ENCODE measurements at places on chromosomes 16 and 17. TPM values are rescaled to one million over a fixed set of nuclear protein-coding genes. Genes with fewer than 3 reads are reported as not detected.

The ARL5C gene
- not detected for total RNA-seq

The FAM20A gene
- not detected for total RNA-seq

The CAPNS2 gene
- not detected for total RNA-seq

GRCh38 chr16:29806099-29806579, at the start of gene MAZ:
Gene MAZ (plus strand): TSS chr16:29806529. CDS start chr16:29806702, 173 bp downstream.
- no peaks in the 10 kb centered on the region for H3K27me3 ChIP-seq
- peak within 1 kb of the TSS; percentile 96 for H3K4me3 ChIP-seq
- DNase-seq = no peak

- no peak overlapping the region for H3K27ac ChIP-seq
- no peaks in the 10 kb centered on the region for H3K36me3 ChIP-seq
- no peaks in the 10 kb centered on the region for H3K4me1 ChIP-seq
- DNase-seq = no peak
- peaks cover 33% of the 10 kb centered on the region for H3K27me3 ChIP-seq
- H3K4me3 ChIP-seq = no peak overlapping the region
Observed at GRCh38 chr17:6823011-6823442, 8.5 kb downstream of the TEKT1 start.

GRCh38 chr17:8695241-8695640, 49.4 kb downstream of the CCDC42 start:
- no peak overlapping the region for H3K4me3 ChIP-seq
- DNase-seq = no peak
- no peaks in the 10 kb centered on the region for H3K36me3 ChIP-seq
- H3K4me1 ChIP-seq = no peaks in the 10 kb centered on the region

DNA sequence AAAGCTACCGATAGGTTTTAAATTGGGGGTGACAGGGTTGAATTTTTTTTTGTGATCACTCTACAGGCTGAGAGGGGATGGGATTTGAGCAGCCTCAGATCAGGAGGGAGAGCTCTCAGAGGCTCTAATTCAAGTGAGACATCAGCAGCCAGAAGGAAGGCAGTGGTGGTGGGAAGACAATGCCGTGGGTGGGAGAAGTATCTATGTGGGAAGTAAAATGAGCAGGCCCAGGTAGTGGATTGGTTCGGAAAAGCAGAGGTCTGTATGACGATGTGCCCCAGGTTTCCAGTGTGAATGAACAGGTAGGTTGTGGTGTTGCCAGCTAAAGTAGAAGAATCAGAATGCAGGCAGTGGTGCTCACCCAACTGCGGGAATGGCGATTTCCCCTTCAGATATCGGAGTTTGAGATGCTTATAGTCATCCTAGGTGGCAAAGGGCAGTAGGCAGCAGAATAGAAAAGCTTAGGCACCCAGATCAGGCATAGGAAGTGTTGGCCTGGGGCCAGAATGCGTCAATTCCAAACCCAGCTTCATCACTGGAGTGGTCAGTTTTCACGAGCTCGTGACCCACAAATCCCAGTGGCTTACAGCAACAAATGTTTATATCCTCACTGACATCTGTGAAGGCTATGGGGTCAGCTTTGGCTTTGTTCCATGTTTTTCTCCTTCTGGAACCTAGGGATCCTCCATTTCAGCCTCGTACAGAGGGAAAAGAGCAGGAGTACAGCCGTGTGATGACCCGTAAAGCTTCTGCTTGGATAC, 24.0 kb downstream of the MEOX1 start:
- H3K27me3 ChIP-seq = peaks cover 6% of the 10 kb centered on the region
- H3K36me3 ChIP-seq = no peaks in the 10 kb centered on the region
- peaks cover 13% of the 10 kb centered on the region for H3K4me1 ChIP-seq
- no peak overlapping the region for H3K27ac ChIP-seq
- H3K4me3 ChIP-seq = no peak overlapping the region
- no peak for DNase-seq

DNA sequence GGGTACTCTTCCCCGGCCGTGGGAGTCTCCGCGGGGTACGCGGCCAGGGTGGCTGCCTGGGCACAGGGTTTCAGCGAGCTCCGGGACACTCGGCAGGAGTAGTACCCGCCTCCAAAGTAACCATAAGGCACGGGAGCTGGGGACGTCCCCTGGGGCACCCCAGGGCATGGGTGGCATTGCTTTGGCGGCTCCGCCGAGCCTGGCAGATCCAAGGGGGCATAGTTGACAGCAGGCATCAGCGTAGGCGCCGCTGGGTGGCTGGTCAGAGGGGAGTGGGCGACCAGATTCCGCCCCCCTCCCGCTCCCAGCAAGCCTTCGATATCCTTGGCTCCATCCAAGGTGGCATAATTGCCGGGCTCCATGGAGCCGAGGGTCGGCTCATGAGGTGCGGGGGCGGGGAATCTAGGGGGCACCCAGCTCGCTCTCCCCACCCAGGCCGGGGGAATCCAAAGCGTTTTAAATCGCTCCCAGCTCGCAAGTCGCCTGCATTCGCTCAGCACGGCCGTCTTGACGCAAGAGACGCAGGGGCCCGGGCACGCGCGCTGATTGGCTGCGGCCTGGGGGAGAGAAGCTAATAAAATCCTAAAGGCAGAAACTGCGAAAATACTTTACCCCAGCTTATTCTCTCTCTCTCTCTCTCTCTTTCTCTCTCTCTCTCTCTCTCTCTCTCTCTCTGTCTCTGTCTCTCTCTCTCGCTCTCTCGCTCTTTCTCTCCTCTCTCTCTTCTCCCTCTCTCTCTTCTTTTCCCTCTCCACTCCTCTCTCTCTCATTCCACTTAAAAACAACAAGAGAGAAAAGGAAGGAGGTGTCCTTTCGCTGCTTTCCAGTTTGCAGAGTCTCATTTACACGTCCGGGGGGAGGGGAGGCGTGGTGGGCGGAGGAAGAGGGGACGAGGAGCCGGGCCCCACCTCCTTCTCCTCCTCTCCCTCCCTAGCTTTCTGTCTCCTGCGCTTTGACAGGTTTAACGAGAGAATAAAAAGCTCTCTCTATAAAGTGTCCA, at the start of gene HOXB13:
Gene HOXB13 (minus strand): TSS at position 519 of the 1,000 bp plus-strand sequence. CDS start 157 bp downstream, at position 362.
- no peaks in the 10 kb centered on the region for H3K36me3 ChIP-seq
- DNase-seq = peak; percentile 49
- peaks cover 94% of the 10 kb centered on the region for H3K27me3 ChIP-seq
- peaks cover 43% of the 10 kb centered on the region for H3K4me1 ChIP-seq
- H3K4me3 ChIP-seq = peak within 1 kb of the TSS; percentile 38
- H3K27ac ChIP-seq = peak within 1 kb of the TSS; percentile 60

- no peak for DNase-seq
- no peaks in the 10 kb centered on the region for H3K27me3 ChIP-seq
- H3K27ac ChIP-seq = no peak overlapping the region
- no peak overlapping the region for H3K4me3 ChIP-seq
- peaks cover 3% of the 10 kb centered on the region for H3K36me3 ChIP-seq
- H3K4me1 ChIP-seq = peaks cover 6% of the 10 kb centered on the region
Observed at GRCh38 chr16:85592700-85593493, 20.2 kb upstream of the GSE1 start.

DNA sequence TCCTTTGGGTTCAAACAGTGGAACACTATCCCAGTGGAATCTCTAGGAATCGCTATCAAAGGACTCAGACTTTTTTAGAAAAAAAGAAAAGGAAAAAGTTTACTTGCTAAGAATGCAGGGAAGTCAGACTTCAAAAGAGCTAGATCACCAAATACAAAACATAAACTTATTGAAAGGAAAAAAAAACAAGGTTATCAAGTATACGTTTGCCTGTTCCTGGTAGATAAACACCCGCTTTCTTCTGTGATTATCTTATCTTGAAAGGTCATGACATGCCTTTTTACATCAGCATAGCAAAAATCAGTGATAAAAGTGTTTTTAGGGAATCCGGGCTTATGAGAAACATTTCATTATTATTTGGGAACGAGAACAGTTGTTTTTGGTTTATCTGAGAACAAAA, 129.3 kb upstream of the TMEM97 start:
- no peaks in the 10 kb centered on the region for H3K27me3 ChIP-seq
- DNase-seq = no peak
- no peak overlapping the region for H3K4me3 ChIP-seq
- H3K36me3 ChIP-seq = peaks cover 17% of the 10 kb centered on the region

DNA sequence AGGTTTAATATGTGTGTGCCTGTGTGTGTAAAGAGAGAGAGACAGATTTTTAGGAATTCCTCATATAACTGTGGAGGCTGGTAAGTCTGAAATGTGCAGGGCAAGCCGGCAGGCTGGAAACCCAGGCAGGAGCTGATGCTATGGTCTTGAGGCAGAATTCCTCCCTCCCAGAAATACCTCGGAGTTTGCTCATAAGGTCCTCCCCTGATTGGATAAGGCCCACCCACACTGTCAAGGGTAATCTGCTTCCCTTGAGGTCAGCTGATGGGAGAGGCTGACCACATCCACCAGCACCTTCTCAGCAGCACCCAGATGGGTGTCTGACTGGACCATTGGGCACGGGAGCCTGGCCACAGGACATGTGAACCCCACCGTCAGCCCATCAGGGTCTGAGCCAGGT, 42.4 kb downstream of the C16orf95 start:
- DNase-seq = no peak
- no peaks in the 10 kb centered on the region for H3K36me3 ChIP-seq
- no peak overlapping the region for H3K27ac ChIP-seq
- no peak overlapping the region for H3K4me3 ChIP-seq

DNA sequence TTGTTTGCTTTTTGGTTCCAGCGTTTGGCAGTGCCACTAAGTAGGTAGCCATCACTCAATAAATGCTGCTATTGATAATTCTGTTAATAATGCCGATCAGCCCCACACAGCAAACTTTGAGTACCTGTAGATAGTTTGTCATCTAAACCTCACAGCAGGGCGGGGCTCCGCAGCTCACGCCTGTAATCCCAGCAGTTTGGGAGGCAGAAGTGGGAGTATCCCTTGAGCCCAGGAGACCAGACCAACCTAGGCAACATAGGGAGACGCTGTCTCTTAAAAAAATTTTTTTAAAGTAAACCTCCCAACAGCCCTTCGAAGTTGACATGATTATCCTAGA, 1.6 kb downstream of the BFAR start:
- peaks cover 27% of the 10 kb centered on the region for H3K36me3 ChIP-seq
- H3K4me3 ChIP-seq = peak overlapping the region; percentile 100
- no peak for DNase-seq
- H3K27me3 ChIP-seq = no peaks in the 10 kb centered on the region
- peak overlapping the region; percentile 100 for H3K27ac ChIP-seq
- H3K4me1 ChIP-seq = peaks cover 54% of the 10 kb centered on the region

DNA sequence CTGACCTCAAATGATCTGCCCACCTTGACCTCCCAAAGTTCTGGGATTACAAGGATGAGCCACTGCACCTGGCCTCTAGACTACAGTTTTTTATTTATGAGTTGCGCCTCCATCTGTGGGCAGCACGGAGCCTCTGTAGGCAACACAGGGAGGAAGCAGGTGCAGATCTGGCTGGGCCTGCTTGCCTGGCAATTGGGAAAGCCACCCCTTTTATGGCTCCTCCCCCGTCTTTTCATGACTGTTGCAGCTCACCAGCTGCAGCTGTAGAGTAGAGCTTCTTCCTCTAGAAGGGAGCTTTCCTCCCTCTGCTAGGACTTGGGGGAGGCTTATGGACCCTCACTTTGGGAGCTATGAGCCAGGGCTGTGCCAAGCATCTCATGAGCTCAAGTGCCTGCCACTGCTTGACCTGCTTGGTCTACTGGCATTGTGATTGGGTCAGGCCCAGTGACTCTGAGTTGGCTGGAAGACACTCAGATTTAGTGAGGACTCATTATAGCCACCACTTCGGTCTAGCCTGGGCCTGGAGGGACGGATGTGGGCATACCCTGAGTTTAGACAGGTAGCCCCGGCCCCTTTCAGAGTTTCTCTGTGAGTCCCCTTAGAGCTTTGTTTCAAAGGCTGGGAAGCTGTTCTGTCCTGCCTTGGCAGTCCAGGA, 6.9 kb upstream of the SLC7A6 start:
- no peak for DNase-seq
- peaks cover 12% of the 10 kb centered on the region for H3K4me1 ChIP-seq

DNA sequence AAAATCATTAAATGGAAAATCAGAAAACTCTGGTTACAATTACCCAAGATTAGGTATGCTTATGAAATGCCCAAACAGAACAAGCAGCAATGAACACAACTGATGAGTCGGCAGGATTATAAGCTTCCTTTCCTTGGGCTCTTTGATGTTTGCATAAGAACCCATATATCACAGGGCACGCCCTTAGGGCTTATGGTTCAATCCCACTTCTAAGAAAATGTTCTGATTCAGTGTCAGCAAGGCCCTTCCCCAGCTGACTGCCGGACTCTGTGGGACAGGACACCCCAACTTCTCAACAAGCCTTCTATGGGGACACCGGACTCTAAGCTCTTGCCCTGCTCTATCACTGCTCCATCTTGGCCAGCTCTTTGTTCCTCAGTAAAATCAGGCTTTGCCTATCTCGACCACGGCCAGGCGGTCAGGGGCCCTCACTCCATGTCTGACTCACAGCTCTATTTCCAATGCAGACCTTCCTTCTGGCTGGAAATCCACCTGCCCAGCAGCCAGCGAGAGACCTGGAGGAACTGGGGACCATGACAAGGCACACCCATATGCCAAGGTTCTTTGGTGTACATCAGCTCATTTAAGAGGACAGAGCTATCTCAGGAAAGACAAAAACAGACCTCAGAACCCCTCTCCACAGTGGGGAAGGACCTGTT, 26.8 kb downstream of the LITAFD start:
- DNase-seq = no peak
- H3K27me3 ChIP-seq = no peaks in the 10 kb centered on the region
- peaks cover 40% of the 10 kb centered on the region for H3K4me1 ChIP-seq
- peaks cover 71% of the 10 kb centered on the region for H3K36me3 ChIP-seq

DNA sequence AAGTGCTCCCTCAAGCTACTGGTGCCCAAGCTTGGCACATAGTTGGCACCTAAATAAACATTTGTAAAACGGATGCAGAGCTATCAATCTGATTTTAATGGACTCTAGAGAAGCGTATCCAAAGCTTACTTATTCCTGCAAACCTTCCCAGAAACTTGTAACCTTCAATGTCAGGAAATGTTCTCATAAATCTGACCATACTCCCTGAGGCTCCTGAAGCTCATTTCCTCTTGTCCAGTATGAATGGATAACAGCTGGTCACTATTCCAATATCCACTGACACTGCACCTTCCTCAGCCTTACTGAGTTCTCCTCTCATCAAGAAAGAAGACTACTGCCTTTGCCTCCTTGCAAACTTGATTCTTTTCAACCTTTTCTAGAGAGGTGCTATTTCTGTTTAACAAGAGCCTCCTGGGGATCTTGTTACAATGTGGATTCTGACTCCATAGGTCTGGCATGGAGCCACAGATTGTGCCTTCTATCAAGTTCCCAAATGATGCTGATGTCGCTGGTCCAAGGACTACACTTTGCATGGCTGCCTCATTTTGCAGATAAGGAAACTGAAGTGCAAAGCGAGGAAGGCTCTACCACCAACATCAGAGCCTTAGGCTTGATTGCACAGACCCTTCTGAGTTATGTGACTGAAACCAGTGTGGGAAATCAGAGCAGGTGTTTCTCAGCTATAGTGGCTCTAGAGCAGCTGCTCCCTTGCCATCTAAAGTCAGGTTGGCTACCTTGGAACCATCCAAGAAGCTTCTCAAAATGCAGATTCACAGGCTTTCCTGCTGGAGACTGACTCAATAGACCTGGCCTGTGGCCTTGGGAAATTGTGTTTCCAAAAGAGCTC, 377.8 kb downstream of the SOX9 start:
- no peak overlapping the region for H3K4me3 ChIP-seq
- H3K36me3 ChIP-seq = no peaks in the 10 kb centered on the region
- DNase-seq = no peak

- peak overlapping the region; percentile 91 for H3K27ac ChIP-seq
- DNase-seq = peak; percentile 39
- peaks cover 21% of the 10 kb centered on the region for H3K4me1 ChIP-seq
- H3K4me3 ChIP-seq = peak overlapping the region; percentile 95
Observed at GRCh38 chr17:30600830-30601494, 123.8 kb downstream of the GOSR1 start.

GRCh38 chr16:20353379-20353778, 864 bp upstream of the UMOD start:
- no peak for DNase-seq
- no peak overlapping the region for H3K4me3 ChIP-seq
- no peaks in the 10 kb centered on the region for H3K4me1 ChIP-seq
- no peaks in the 10 kb centered on the region for H3K36me3 ChIP-seq
- no peaks in the 10 kb centered on the region for H3K27me3 ChIP-seq

Data from activated CD8-positive, alpha-beta T cell treated with anti-CD3 and anti-CD28 coated beads, Interleukin-2, amount 10 ng/mL, durations not matched to agents 7 days and 5 days (primary cell).